ENCODE measurements at places on chromosomes 4 and X.

- peak; percentile 60 for DNase-seq
Measured at GRCh38 chrX:24395775-24396174, 35.3 kb downstream of the SUPT20HL1 start.

- no peak for DNase-seq
Measured at GRCh38 chr4:83320548-83320947, 14.1 kb downstream of the HPSE start.

- no peak for DNase-seq
Measured at GRCh38 chr4:144113546-144113945, 27.0 kb downstream of the GYPA start.

GRCh38 chr4:145799223-145799622, 119.3 kb downstream of the C4orf51 start:
- no peak for DNase-seq

DNA sequence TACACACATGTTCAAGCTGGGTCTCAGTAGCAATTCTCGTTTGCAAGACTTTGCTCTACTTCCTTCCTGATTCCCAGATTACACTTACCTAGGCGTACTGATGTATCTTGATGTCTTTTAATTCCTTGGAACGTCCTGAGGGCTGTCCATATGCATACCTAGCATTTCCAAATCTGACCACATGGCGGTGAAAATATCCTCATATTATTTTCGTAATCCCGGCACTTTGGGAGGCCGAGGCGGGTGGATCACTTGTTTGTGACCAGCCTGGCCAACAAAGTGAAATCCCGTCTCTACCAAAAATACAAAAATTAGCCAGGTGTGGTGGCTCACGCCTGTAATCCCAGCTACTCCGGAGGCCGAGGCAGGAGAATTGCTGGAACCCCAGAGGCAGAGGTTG, 1786.3 kb upstream of the TENM3 start:
- DNase-seq, result no peak

- DNase-seq, result peak; percentile 67
Measured at GRCh38 chr4:7649741-7650531, 215.2 kb upstream of the PSAPL1 start.

DNA sequence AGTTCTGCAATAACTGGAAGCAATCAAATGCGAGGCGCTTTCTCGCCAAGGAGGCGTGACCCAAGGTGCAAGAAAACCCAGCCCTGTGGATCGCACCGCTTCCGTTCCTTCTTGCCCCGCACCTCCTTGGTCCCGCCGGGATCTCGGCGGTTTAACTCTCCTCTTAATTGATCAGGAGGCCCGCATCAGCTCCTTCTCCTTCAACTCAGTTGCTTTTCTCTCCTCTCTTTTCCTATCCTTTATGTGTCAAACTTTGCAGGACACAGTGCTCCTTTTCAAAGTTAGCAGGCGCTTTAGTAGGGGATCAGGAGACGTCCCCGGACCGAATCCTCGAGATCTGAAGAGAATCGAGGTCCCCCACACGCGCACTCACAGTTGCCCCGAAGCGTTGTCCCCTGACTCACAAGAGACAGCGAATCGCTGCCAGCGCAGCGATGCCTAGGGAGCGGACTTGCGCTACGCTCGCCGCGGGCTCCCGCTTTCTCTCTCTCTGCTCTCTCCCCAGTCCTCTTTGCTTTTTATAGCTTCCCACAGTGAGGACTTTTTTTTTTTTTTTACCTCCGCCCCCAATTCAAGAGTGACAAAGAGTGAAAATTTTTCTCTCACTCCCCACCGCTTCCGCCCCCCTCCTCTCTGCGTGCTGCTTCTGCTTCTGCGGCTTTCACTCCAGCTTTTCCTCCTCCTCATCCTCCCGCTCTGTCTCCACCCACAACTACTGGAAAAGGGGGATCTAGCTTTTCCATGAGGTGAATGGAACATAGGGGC, at the start of gene DKK2:
Gene DKK2, minus strand, starts transcription at position 495 of the 765 bp plus-strand sequence. CDS start 722 bp downstream, outside the sequence.
- no peak for DNase-seq

- no peak for DNase-seq
Measured at GRCh38 chr4:117965622-117966021, 68.7 kb upstream of the NDST3 start.

DNA sequence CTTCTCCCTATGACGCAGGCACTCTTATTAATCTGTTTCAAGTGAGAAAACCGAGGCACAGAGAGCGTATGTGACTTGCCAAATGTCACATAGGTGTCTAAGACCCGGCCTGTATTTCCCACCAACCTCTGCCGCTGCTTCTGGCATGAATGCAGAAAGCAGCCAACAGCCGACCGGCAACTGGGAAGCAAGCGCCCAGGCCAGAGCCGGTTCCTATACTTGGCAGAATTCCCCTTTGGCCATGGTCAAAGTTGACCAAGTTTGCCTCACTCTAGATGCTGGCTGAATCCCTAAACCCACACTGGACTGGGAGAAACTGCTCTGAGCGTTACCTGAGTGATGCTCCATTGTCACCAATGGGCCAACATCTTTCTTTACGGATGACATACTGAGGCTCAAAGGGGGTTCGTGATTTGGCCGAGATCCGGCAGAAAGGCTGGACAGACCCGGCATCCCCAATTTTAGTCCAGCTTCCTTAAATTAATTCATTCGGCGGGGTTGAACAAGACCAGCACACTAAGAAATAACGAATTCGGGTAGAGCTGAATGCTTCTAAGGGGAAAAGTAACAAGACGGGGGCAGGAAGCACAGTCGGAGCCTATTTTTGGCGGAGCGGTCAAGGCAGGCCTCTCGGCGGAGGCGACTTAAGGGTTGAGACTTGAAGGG, 11.2 kb downstream of the MSX1 start:
- no peak for DNase-seq

GRCh38 chr4:75672461-75673026, 667 bp downstream of the G3BP2 start:
- peak; percentile 85 for DNase-seq

DNA sequence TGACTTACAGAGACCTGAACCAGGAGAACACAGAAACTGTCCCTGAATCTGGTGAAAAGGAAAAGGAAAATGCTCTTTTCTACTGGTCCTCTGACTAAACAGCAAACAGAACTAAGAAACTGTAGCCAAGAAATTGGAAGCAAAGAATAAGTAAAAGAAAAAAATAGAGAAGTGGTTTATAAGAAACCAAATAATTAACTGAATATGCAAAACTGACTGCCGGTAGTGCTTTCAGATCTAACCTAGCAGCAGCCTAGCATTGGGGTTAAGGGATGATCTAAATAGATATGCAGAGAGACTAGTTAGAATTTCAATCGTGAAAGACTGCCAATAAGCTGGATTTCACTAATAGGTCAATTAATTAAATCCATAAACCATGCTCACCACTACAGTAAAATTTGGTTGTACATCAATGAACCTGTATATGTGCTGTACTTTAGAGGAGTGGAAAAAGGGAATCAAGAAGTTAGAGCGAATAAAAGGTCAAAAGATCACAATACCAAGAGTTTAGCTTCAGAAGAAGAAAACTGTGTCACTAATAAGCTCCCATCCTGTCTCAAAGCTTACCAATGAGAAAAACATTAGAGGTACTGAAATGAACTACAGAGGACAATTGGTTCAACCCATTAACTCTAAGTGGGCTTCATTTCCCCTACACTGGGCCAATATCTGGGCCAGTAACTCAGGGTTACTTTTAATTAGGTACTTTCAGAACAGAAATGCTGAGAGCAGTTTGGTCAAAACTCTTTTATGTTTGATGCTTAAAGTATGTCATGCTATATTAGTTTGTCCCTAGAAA, 53.6 kb downstream of the KLHL13 start:
- DNase-seq, result no peak

- DNase-seq, result no peak
Measured at GRCh38 chr4:100754751-100755150, 236.9 kb upstream of the EMCN start.

- no peak for DNase-seq
Measured at GRCh38 chr4:143586080-143586479, 72.6 kb downstream of the SMARCA5 start.

DNA sequence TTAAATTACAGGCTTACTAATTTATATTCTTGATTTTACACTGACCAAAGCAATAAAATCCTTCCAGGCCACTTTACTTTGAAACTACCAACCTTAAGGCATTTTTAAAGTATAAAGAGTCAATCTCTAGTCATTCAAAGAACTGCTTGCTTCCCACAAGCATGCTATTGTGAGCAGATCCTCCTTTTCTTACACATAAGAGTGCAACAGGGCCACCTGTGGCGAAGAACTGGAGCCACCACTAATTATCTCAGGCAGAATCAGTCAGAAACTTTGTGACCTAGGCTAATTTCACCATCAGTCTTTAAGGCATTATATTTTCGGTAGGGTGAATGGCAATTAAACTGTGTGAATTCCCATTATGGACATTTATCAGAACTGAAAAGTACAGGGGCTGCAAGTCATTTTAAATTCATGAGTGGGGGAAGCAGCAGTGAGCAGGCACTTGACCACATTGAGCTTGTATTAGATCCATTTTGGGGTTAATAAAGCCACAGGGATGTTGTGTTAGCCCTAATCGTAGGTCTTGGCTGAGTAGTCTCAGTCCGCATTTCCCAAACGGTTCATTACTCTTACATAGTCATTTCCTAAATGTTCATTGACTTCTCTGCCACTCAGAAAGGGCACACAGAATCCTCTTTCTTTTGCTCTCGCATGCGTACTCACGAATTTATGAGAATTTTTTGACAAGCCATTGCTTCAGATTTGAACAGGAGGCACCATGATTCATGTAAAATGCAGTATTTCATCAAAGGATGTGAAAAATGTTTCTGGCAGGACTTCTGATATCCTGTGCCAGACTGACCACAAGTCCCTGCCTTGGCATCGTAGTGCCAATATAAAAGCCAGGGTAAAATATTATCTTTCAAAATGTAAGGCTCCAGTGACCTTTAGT, 39.8 kb downstream of the NPY2R start:
- no peak for DNase-seq

DNA sequence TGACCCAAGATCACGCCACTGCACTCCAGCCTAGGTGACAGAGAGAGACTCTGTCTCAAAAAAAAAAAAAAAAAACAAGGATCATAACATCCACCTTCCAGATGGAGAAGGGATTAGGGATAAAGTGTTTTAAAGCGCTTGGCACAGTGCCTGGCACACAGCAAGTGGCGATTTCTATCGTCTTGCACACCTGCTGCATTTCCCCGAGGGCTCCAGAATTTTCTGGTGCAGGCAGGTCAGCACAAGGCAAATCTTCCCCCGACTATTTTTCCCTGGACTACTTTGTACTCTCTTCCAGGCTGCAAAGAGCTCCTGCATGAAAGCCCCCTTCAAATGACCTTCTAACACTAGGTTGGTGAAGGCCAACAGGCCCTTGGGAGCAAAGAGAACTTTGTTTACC, 57.3 kb downstream of the APBB2 start:
- DNase-seq, result no peak

DNA sequence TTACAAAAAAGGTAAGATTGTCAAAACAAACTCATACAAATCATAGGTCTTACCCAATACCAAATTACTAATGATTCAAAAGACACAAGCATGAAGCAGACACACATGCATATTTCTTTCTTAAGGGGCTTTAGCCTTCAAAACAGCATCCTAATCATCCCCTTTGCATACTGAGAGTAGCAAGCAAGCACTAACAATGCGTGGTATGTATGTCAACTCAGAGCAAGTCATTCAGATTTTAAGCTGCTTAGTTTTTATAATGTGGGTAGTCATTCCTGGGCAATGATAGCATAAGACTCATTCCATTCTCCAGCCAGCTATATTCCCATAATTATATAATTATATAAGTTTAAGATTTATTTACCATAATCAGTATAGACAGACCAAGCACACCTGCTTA, 219.6 kb downstream of the DKK2 start:
- DNase-seq, result no peak

- DNase-seq, result peak; percentile 72
Measured at GRCh38 chr4:25842229-25842845, 20.5 kb downstream of the SEL1L3 start.

DNA sequence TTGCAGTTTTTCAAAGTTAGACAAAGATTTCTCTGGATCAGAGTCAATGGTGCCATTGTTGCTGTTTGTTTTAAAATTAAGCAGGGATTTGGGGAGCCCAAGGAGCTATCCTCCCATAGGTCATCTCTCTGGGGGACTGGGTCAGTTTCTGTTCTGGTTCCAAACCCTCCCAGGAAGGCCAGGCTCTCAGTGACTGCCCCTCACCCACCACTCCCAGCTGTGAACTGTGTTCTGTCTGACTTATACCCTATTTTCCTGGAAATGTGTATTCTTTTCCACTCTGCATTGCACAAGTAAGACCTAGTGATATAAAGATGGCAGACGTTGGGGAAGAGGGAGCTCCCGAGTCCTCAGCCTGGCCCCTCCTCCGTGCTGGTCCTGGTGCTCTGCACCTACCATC, 65.8 kb downstream of the NHS start:
- DNase-seq, result no peak

- DNase-seq, result no peak
Measured at GRCh38 chrX:109841869-109842579, 109.0 kb upstream of the ACSL4 start.

- DNase-seq, result peak; percentile 28
Measured at GRCh38 chr4:164779811-164780216, 25.9 kb downstream of the SMIM31 start.

DNA sequence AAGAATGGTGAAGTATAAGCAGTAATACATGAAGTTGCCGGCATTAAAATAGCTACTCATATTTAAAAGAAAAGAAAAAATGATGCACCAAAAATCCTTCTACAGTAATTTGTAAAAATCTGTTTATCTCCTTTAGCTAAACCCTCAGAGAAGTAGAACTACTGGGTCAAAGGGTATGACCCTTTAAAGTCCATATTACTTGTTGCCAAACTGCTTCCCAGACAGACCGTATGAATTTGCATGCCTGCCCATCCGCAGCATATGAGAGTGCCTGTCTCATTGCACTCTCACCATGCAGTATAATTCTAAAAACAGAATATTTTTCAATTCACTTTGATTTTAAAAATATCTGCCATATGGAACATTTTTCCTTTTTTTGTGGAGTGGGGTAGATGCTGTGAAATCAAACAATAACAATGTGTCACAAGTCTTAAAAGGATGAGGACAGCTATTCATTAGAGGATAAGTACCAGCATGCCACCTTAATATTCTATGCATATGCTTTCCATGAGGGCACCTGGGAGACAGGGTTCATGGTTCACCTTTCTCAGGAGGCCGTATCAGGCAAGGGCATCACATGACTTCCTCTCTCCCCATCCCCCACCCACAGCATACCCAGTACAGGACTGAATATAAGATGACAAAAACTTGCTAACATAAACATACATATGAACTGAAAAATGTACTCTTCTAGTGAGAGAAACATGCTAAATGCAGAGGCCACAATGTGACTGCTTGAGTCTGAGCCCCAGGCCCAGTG, 17.8 kb downstream of the ZDHHC9 start:
- DNase-seq, result peak; percentile 14

GRCh38 chrX:126900937-126901336, 81.4 kb downstream of the PRR32 start:
- no peak for DNase-seq

DNA sequence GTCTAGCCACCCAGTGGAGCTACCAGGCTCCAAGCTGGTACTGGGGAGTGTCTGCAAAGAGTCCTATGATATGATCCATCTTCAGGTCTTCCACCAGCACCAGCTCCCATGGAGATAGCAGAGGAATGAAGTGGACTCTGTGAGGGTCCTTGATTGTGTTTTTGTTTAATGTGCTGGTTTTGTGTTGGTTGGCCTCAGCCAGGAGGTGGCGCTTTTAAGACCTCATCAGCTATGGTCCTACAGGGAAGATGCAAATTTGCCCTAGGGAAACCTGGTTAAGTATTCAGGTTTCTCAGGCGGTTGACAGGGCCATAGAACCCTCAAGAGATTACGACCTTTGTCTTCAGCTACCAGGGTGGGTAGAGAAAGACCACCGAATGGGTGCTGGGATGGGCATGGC, 1141.1 kb downstream of the STIM2 start:
- DNase-seq, result no peak

Data from OCI-LY7 (cell line).